ENCODE measurements at places on chromosomes 2 and 18. TPM values are rescaled to one million over a fixed set of nuclear protein-coding genes. Genes with fewer than 3 reads are reported as not detected.

MCEE gene
- total RNA-seq = 12.5 TPM

ITGB6 gene
- not detected for total RNA-seq

CIDEA gene
- not detected for total RNA-seq

SDC1 gene
- total RNA-seq = 22.3 TPM

HEATR5B gene
- 14.0 TPM for total RNA-seq

ZNF385B gene
- 3.0 TPM for total RNA-seq

POLR1A gene
- total RNA-seq = 62.7 TPM

PUS10 gene
- total RNA-seq = 2.3 TPM

HOXD13 gene
- total RNA-seq = not detected

LTBP1 gene
- total RNA-seq = 28.5 TPM

UGT1A4 gene
- not detected for total RNA-seq
